ENCODE measurements at places on chromosomes 2 and 18.

GRCh38 chr18:22211657-22212056 lies 42.3 kb downstream of the GATA6 start:
- DNase-seq, result no peak

DNA sequence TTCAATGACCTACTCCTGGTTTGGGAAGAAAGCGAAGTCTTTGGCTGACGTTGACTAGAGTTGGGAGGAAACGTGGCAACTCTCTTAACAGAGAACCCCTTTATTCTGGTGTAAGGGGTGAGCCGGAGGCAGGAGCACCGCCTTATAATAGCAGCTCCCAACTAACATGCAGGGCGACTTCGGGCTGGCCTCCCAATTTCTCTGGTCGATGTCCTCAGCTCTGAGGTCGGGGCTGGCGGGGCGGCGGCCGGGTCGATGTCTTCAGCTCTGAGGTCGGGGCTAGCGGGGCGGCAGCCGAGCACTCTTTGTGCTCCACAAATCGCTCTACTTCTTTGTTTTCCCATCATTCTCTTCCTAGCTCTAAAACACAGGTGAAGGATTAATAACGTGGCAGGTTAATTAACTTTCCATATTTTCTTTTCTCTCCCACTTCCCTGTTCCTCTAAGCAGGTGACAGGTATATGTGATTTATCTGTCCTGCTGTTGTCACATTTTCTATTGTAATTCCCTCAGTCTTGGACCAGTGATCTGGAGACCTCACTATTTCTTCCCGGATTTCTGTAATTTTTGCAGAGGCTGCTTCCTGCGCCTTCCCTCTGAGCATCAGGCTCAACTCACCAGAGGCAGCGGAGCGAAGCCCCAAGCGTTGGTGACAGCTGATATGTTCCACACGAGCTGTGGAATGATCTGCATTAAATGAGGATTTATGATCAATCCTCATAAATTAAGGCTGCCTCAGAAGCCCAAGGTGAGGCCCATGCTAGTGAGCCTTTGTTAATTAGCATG lies 64.3 kb downstream of the ACKR3 start:
- no peak for DNase-seq

DNA sequence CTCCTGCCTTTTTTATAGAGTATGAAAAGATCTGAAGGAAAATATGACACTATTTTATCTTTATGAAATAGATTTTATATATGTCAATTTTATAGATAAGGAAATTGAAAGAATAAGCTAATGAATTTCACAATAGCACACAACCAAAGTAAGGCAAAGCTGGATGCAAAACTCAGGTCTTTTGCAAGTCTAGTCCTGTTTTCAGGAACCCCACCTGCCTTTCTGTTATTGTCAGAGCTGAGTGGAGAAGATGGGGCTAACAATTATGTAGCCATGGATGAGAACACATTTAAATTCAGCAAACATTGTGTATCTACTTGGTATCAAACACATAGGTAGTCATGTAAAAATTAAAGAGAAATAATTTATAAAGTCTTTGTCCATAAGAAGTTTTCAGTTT lies 161.5 kb upstream of the ZEB2 start:
- DNase-seq, result no peak

DNA sequence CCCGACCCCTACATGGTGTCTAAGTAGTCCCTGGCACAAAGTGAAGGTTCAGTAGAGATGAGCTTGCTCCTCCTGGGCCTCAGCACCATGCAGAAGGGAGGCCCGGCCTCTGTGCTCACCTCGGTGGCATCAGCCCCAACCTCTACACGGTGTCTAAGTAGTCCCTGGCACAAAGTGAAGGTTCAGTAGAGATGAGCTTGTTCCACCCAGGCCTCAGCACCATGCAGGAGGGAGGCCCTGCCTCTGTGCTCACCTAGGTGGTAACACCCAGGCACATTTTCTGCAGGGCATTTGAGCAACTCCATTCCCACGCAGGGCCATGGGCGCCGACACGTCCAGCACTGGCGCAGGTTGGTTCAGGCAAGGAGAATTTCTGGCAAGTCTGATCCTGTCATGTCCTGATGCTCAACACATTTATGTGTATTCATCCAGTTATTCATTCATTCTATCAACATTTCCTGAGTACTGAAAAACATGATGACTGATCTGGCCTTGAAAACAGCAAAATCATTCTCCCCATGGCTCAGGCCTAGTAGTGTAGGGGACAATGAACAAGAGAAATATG lies 408.2 kb upstream of the MYT1L start:
- no peak for DNase-seq

DNA sequence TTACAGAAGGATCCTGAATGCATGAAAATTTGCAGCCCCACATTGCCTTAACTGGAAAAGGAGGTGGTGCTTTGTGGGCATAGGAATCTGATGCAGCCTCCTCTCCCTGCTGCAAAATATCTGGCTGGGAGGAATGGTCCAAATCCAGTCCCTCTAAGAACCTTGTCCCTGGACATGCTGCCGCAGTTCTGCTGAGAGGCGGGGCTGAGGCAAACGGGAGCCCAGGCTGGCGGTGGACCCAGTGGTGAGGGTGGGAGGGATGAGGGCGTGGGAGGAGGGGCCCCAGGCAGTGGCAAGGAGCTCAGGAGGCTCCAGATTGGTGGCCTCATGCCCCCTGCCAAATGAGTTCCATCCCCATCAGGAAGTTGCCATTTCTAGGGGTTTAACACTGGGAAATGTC lies 36.2 kb downstream of the ZAP70 start:
- DNase-seq, result no peak

DNA sequence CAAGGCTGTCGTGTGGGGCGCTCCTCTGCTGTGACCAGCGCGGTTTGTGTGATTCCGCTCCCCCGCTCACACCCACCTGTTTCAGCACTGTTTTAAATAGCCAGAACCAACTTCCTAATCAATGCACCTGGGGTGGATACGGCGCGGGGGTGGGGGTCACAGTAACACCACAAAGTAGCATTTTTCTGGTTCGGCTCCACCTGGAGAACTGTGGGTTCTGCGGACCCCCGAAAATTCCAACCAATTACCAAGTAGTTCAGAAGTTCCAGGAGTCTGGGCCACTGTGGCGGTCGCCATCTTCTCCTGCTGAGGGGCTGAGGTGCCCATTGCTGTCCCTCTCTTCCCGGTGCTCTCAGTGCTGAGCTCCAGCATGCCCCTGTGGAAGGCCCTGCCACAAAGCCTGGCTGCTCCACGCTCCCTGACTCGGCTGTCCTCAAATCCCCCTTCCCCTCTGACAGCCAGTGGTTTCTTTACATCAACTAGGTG lies 79.4 kb downstream of the GFPT1 start:
- DNase-seq, result no peak

- DNase-seq, result no peak
Measured at GRCh38 chr2:178542161-178542560, 61.9 kb downstream of the PLEKHA3 start.

- no peak for DNase-seq
Measured at GRCh38 chr2:235432741-235433520, 60.9 kb upstream of the AGAP1 start.

DNA sequence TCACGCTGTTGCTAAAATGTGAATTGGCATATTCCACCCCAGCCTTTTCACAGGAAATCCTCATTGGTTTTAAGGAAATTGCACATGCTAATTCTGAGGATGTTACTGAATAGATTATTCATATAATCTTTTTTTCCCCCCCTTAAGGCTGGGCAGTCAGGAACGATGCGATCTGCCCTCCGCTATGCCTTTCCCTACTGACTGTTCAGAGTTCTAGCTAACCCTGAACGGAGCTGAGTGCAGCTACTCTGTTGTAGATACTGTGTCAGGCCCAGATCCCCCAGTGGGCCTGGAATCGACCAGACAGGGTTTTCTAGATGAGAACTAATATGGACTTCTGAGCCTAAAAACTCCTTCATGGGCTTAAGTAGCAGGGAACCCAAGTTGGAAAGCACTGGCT lies 192.2 kb downstream of the TCF4 start:
- no peak for DNase-seq

GRCh38 chr2:79833235-79833878 lies 320.5 kb downstream of the CTNNA2 start:
- DNase-seq, result no peak

- no peak for DNase-seq
Measured at GRCh38 chr18:37582261-37582660, 16.7 kb upstream of the CELF4 start.

DNA sequence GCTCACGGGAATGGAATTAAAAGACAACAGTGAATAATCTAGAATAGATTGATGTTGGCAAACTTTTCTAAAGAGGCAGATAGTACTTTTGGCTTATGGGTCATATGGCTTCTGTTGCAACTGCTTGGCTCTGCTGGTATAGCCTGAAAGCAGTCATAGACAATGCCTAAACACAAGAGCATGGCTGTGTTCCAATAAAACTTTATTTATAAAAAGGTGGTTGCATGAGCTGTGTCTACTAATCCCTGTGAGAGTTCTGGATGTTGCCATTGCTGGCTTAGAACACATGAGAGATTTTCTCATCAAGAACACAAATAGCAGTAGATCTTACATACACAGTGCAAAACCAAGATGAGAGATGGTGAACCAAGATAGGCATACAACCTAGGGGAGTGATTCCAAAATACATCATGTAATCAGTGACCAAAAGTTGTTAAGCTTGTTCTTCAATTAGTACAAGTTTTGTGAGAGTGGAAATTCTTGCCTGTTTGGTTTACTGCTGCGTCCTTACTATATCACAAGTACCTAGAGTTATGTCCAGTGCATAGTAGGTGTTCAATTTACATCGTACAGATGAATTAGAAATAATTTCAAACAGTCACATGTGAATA lies 380.0 kb downstream of the METTL4 start:
- DNase-seq, result no peak

GRCh38 chr2:173355132-173355865 lies 627 bp downstream of the CDCA7 start:
- DNase-seq, result peak; percentile 69

- no peak for DNase-seq
Measured at GRCh38 chr2:230872968-230873660, 8.4 kb downstream of the ITM2C start.

DNA sequence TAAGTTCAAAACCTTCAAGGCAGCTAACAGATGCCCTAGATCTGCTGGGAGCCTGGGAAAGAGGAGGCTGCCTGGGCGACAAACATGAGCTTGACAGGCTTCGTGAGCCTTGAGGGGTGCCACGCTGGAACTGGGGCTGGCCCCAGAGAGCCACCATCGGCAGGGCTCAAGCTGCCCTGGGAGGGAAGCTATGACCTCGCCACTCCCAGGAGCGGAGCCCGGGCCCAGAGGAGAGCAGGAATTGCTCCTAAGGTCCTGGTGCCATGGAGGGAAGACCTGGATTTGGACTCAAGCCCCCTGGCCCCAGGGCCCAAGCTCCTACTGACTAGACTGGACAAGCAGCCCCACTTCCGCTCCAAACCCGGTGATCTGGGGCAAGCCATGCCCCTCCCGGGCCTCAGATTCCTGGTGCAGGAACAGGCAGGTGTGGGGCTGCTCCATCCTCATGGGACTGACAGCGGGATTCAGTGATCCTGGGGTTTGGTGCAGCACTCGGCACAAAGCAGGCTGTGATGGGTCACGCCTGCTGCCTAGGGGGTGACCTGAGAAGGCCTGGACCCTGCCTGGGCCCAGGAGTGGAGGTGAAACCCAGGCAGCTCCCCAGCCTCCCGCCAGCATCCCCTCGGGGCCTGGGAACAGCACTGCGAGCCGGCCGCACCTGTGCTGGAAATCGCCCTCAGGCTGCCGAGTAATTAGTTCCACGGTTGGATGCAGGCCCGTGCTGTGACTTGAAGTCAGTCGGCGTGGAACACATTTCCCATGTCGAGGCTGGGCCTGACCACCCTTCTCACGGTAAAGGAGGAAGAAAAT lies 246.9 kb downstream of the NDUFA10 start:
- DNase-seq, result no peak

DNA sequence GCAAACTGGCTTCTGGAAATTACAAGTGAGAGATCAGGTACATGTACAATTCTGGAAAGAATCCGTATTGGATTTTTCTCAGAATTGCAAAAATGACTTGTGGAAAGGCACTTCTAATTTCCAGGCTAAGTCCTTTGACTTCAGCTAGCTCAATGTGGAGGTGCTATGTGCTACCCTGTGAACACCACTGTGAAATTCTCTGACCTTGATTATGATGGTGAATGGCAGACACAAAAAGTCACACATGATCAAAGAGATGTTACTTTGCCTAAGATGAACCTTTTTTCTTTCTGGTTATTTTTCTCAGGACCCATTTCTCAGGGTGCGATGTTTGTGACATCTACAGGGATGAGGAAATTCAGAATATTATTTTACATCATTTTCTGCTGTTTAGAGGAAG lies 856.6 kb upstream of the VRK2 start:
- no peak for DNase-seq

- DNase-seq, result no peak
Measured at GRCh38 chr2:220224691-220225543, 597.5 kb downstream of the SLC4A3 start.

DNA sequence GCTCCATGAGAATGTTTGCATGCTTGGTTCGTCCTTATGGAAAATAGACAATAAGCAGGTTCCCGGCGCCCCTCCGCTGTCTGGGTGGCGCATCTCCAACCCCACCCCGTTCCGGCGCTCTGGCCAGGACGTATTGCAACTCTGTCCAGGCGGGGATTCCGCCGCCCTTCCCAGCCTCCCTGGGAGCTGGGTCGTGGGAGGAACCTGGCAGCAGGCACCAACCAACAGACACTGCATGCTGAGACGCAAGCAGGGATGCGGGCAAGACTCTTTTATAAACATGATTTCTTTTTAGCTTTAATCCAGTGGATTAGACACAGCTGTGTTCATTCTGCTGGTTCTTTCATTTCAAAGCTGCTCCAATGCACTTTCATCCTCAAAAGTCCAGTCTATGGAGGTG lies 240.2 kb downstream of the SH3BP4 start:
- DNase-seq, result no peak

- no peak for DNase-seq
Measured at GRCh38 chr2:20436716-20437470, 10.0 kb upstream of the RHOB start.

DNA sequence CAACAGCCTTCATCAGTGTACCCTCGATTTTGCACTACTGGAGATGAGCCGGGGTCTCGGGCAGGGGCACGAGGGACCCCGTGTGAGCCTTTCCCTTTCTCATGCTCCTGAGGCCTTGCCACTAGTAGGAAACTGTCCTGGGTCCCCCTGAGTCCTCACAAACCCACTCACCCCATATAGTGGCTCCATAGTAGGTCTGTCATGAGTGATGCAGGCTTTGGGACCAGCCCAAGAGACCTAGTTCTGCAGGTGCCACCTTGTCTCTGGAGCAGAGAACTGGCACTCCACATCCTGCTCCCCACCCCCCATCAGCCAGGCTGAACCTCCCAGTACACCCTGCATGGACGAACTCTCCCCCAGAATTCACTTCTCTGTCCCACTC lies 187.1 kb downstream of the SMAD7 start:
- no peak for DNase-seq

DNA sequence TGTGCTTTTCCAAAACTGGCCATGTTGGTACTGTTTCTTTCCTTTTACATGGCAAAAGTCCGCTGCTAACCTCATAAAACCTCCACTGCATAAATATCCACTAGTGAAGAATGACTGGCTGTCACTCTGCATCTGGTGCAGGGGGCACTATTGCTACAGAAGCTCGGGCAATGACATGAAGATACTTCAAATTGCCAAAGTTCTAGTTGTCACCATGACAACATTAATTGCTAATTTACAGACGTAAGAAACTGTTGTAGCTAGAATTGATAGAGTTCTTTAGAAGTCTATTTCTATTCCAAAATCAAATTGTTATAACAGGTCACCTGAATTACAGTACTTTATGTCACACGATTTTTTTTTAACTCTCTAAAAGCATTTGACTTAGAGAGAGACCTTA lies 845 bp downstream of the CFAP210 start:
- DNase-seq, result no peak

Measured in activated CD4-positive, alpha-beta T cell treated with anti-CD3 and anti-CD28 coated beads, Interleukin-2, Interleukin-4, amounts not matched to agents 100 ng/mL and 50 ng/mL, durations not matched to agents 16 hours and 8 hours (primary cell).